ENCODE measurements at places on chromosomes 5 and 9.

- DNase-seq = no peak
Measured at GRCh38 chr5:138658676-138659075, 83.5 kb upstream of the HSPA9 start.

DNA sequence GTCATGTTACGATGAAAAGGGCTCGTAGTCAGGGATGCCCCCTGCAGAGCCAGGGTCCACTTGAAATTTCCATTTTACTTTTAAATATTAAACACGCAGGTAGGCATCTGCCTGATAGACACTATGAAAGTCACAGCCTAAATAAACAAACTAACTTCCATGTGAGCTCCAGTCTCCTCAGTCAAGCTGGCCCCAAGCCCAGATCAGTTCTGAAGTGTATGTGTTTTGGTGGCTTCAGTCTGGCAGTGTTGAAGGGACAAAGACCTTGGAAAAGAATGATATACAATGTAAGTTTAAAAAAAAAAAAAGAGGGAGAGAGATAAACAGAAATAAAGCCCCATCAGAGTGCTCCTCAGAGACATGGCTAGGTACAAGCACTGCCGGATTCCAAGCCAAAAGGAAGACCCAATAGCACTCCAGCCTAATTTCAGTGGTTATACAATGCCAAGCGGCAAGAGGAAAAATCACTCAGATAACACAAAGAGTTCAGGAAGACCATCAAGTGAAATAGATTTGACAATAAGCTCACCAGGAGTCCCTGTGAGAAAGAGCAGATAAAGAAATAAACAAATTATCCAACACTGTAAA is 181.0 kb downstream of the BNC2 start:
- DNase-seq = no peak

DNA sequence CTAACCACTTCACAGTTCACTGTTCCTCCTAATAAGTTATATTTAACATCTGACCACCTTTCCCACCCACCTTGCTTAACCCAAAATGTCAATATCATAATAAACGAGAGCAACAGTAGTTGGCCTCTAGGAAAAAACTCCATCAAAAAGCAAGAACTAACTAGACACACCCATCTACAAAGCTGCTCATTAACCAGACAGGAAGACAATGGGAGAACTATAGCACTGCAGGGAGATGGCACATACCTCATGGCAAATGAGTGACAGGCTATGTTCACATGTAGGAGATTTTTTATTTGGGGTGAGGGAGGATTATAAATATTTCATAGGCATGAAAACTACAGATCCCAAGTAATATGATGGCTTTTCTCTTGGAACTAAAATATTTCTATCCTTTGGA is 23.6 kb upstream of the CDK5RAP2 start:
- no peak for DNase-seq

- DNase-seq = no peak
Measured at GRCh38 chr9:71223953-71224538, 102.6 kb upstream of the TRPM3 start.

GRCh38 chr9:133320421-133320881 is 15.5 kb downstream of the SURF6 start:
- DNase-seq = no peak

- no peak for DNase-seq
Measured at GRCh38 chr9:137467161-137467581, 8.0 kb upstream of the NSMF start.

DNA sequence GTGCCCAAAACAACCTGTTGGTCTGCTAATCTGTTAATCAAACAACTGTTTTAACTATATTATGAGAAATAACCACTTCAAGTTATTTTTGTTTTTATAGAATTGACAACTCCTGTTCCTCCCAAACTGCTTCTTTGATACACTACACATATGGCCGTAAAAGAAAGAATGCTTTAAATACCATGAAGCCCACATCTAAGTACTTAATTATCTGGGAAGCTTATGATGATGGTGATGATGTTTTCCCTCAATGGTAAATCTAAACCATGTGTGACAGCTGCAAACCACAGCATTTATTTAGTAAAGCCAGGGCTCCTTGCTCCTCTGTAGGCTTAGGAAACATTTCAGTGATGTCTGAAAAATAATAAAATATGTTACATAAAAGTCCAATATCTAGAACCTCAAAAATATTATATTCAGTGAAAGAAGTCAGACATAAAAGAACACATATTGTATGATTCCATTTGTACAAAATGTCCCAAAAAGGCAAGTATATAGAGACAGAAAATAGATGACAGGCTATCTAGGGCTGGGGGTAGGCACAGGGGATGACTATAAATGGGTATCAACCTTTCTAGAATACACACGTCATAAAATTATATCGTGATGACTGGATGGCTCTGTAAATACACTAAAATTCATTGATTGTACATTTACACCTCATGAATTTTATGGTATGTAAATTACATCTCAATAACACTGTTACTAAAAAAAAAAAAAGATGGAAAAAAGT is 154.1 kb downstream of the EFNA5 start:
- no peak for DNase-seq

DNA sequence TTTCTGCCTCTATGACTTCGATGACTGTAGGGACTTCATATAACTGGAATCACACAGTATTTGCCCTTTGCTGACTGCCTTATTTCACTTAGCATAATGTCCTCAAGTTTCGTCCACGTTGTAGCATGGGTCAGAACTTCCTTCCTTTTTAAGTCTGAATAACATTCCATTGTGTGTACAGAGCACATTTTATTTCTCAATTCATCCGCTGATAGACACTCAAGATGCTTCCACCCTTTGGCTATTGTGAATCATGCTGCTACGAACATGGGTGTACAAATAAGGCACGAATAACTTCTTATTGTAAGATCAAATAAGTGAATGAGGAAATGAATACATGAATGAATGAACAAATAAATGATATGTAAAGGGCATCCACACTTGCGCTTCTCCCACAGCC is 13.0 kb downstream of the BARX1 start:
- DNase-seq = no peak

GRCh38 chr9:87698069-87698809 is 27.7 kb upstream of the CTSL start:
- no peak for DNase-seq

GRCh38 chr5:36795366-36795765 is 81.2 kb upstream of the NIPBL start:
- DNase-seq = no peak

Measured in hematopoietic multipotent progenitor cell treated with erythropoietin and hydrocortisone succinate and interleukin-3 and kit ligand, for 15 days (in vitro differentiated cells).